ENCODE measurements at places on chromosomes 1 and 21. TPM values are rescaled to one million over a fixed set of nuclear protein-coding genes. Genes with fewer than 3 reads are reported as not detected.

The HSD3B1 gene
- total RNA-seq, result not detected

The HAO2 gene
- not detected for total RNA-seq

The S100A7A gene
- not detected for total RNA-seq

- DNase-seq, result no peak
Observed at GRCh38 chr1:107934578-107934977, 30.4 kb downstream of the VAV3 start.
